ENCODE measurements at places on chromosomes 13 and 19. TPM values are rescaled to one million over a fixed set of nuclear protein-coding genes. Genes with fewer than 3 reads are reported as not detected.

MBD3L2 gene
- not detected for polyA plus RNA-seq

ZNF66 gene
- 5.3 TPM for polyA plus RNA-seq

APBA3 gene
- polyA plus RNA-seq: 20.4 TPM

TMEM255B gene
- not detected for polyA plus RNA-seq

DPF1 gene
- 4.0 TPM for polyA plus RNA-seq

CPB2 gene
- 0.56 TPM for polyA plus RNA-seq

RASIP1 gene
- not detected for polyA plus RNA-seq

ZSCAN4 gene
- not detected for polyA plus RNA-seq

IZUMO4 gene
- 5.5 TPM for polyA plus RNA-seq

MEGF8 gene
- 2.6 TPM for polyA plus RNA-seq

- no peaks in the 10 kb centered on the region for H3K27me3 ChIP-seq
- no peak for DNase-seq
- H3K27ac ChIP-seq: no peak overlapping the region
- no peak overlapping the region for H3K4me3 ChIP-seq
- no peaks in the 10 kb centered on the region for H3K36me3 ChIP-seq
- peaks cover 8% of the 10 kb centered on the region for H3K4me1 ChIP-seq
Measured at GRCh38 chr19:5990289-5990797, 12.4 kb upstream of the RANBP3 start.

DNA sequence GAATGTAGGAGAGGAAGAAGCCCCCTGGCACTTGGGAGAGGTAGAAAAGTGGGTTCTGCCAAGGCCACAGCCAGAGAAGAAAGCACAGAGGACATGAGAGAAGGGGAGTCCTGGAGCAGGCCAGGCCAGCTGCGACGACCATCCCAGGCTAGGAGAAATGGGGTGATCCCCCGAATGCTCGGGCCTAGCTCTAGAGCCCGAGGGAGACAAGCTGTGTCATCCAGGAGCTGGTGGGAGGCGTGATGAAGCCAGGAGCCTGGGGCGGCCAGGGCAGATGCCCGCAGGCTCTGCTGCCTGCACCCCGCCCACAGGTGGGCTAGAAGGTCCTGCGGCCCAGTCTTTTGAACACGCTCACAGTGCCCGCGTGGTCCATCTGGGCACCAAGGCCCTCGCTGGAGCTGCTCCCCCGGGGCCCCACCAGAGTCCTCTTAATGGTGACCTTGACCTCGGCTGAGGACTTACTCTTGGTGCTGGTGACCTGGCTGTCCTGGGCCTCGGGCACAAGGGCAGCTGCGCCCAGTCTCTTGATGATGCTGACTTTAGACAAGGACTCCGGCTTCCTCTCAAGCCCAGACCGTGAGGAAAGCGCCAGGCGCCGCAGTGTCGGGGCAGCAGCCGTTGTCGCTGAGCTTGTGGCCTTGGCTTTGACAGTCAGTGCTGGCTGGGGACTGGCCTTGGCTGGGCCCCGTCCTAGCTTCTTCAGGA, 26.5 kb downstream of the C19orf47 start:
- no peak for DNase-seq
- H3K27me3 ChIP-seq: no peaks in the 10 kb centered on the region
- H3K4me1 ChIP-seq: no peaks in the 10 kb centered on the region
- no peak overlapping the region for H3K4me3 ChIP-seq
- H3K27ac ChIP-seq: no peak overlapping the region

GRCh38 chr13:66748712-66749111, 481.4 kb downstream of the PCDH9 start:
- no peak overlapping the region for H3K4me3 ChIP-seq
- H3K27ac ChIP-seq: no peak overlapping the region
- no peak for DNase-seq
- H3K36me3 ChIP-seq: no peaks in the 10 kb centered on the region
- H3K4me1 ChIP-seq: no peaks in the 10 kb centered on the region

DNA sequence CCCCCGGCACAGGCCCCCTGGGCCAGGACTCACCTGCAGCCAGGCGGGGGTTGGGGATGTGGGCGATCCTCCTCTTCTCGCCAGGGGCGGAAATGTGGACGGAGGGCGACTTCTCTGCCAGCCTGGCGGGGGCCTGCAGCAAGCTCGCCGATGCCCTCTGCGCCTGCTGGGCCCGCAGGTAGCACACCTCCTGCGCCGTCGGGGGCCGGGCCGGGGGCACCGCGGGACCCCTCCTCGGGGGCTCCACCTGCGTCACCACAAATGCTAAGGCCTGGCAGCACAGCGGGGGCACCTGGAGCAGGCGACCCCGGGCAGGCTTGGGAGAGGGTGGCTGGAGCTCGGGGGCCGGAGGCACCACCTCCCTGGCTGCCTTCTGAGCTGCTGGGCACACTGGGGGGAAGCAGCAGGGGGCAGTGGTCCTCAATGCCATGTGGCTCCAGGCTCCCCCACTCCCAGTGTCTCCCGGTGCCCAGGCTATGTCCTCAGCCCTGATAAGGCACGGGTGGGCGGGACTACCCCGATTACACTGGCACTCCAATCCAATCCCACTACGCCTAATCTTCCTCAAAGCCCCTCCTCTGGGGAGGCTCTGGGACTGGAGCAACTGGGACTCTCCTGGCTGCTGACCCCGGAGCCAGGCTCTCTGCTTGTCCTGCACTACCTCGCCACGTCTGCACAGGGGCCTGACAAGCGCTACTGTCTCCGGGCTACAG, 11.6 kb upstream of the ATP8B3 start:
- no peak for DNase-seq
- no peak overlapping the region for H3K4me3 ChIP-seq
- H3K4me1 ChIP-seq: no peaks in the 10 kb centered on the region
- peaks cover 6% of the 10 kb centered on the region for H3K36me3 ChIP-seq

DNA sequence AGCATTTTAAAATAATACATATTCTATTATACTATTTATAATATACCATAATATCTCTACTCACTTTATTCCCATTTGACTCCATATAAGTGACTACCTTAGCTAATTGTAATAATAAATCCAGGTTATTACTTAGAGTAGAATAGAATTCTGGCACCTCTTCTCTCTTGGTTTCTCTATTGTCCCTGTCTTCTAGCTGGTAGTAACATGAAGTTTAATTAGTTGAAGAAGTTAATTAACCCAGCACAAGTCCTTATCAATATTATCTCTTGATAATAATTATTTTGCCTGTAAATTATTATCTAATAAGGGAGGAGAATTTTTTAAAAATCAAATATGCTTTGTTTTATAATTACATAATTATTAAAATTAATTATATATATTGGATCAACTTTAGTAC, 1571.2 kb upstream of the PRR20A start:
- no peaks in the 10 kb centered on the region for H3K4me1 ChIP-seq
- no peak overlapping the region for H3K27ac ChIP-seq
- no peaks in the 10 kb centered on the region for H3K36me3 ChIP-seq
- H3K27me3 ChIP-seq: no peaks in the 10 kb centered on the region
- H3K4me3 ChIP-seq: no peak overlapping the region

GRCh38 chr19:10454267-10454666, 33.9 kb downstream of the PDE4A start:
- H3K4me1 ChIP-seq: no peaks in the 10 kb centered on the region
- no peaks in the 10 kb centered on the region for H3K27me3 ChIP-seq
- no peak overlapping the region for H3K27ac ChIP-seq
- H3K36me3 ChIP-seq: no peaks in the 10 kb centered on the region
- H3K4me3 ChIP-seq: no peak overlapping the region

DNA sequence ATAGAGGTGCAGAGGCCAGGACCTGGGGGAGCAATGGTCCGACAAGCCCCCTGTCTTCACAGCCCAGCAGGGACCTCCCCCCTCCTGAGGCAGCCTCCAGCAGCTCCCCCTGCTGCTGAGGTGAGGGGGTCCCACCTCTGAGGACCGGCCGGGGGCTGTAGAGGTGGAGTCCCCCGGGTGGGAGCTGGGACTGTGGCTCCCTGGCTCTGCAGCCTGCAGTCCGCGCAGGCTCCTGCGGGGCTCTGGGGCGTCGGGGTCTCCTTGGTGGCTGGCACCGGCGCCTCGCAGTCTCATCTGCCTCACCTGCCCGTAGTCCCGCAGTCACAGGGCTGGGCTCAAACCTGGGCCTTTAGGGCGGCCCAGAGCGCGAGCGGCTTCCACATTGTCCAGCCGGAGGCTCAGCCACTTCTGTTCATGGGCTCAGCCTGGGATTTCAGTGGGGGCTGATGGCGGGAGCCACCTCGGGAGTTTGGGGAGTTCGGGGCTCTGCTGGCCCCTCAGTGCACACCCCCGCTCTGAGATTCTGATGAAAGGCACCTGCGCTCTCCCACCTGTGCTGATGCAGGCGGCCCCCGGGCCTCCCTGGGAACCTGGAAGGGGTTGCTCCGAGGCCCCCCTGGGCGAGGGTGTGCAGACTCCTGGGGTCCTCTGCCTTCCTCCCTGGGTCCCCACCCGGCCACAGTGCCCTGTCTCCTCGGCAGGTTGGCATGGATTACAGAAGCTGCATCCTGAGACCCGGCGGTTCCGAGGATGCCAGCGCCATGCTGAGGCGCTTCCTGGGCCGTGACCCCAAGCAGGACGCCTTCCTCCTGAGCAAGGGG, 7.0 kb upstream of the ZNF554 start:
- H3K4me3 ChIP-seq: no peak overlapping the region
- H3K36me3 ChIP-seq: peaks cover 16% of the 10 kb centered on the region
- H3K4me1 ChIP-seq: no peaks in the 10 kb centered on the region
- no peak overlapping the region for H3K27ac ChIP-seq

DNA sequence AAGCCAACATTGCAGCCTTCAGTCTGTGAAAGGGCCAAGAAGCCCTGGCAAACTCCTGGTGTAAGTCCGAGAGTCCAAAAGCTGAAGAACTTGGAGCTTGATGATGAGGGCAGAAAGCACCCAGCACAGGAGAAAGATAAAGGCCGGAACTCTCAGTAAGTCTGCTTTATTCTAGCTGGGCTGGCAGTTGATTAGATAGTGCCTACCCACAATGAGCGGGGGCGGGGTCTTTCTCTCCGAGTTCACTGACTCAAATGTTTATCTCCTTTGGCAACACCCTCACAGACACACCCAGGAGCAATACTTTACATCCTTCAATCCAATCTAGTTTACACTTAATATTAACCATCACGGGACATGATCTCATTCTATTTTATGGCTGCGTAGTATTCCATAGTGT, 1317.1 kb downstream of the SLITRK1 start:
- H3K27ac ChIP-seq: no peak overlapping the region

- 0 out of 2 replicates have a peak overlapping the region, but pooled peaks have one; percentile 46 for H3K4me3 ChIP-seq
- no peak for DNase-seq
- H3K36me3 ChIP-seq: no peaks in the 10 kb centered on the region
- H3K4me1 ChIP-seq: peaks cover 38% of the 10 kb centered on the region
- no peaks in the 10 kb centered on the region for H3K27me3 ChIP-seq
Measured at GRCh38 chr19:45421947-45422498, 1.7 kb downstream of the ERCC1 start.

DNA sequence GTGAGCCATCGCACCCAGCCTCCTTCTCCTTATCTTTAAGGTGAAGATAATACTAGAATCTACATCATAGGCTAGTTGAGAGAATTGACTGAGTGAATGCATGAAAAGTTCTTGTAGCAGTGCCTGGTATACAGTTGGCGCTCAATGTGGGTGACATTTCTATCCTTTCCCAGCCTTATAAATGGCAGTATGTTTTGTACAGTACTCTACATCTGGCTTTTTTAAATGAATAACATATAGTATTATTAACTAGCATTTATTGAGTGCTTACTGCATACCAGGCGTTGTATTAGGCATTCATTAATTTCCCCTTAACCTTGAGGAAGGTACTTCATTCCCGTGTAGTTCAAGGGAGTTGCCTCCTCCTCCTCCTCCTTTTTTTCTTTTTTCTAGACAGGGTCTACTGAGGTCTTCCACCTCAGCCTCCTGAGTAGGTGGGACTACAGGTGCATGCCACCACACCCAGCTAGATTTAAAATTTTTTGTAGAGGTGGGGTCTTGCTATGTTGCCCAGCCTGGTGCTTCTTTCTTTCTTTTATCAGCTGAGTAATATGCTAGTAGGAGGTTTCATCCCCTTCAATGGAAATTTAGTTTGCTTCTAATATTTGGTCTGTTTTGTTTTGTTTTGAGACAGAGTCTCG, 2.8 kb downstream of the C5AR1 start:
- no peaks in the 10 kb centered on the region for H3K27me3 ChIP-seq
- H3K4me1 ChIP-seq: no peaks in the 10 kb centered on the region
- no peak for DNase-seq
- no peak overlapping the region for H3K27ac ChIP-seq
- H3K4me3 ChIP-seq: no peak overlapping the region

GRCh38 chr13:105948143-105948542, 587.3 kb downstream of the EFNB2 start:
- no peaks in the 10 kb centered on the region for H3K27me3 ChIP-seq
- H3K27ac ChIP-seq: no peak overlapping the region
- H3K36me3 ChIP-seq: no peaks in the 10 kb centered on the region
- H3K4me1 ChIP-seq: no peaks in the 10 kb centered on the region
- no peak overlapping the region for H3K4me3 ChIP-seq

GRCh38 chr13:99509479-99509878, 8.2 kb downstream of the TM9SF2 start:
- peaks cover 8% of the 10 kb centered on the region for H3K4me1 ChIP-seq
- no peak overlapping the region for H3K4me3 ChIP-seq
- no peaks in the 10 kb centered on the region for H3K27me3 ChIP-seq
- H3K36me3 ChIP-seq: peaks cover 15% of the 10 kb centered on the region

DNA sequence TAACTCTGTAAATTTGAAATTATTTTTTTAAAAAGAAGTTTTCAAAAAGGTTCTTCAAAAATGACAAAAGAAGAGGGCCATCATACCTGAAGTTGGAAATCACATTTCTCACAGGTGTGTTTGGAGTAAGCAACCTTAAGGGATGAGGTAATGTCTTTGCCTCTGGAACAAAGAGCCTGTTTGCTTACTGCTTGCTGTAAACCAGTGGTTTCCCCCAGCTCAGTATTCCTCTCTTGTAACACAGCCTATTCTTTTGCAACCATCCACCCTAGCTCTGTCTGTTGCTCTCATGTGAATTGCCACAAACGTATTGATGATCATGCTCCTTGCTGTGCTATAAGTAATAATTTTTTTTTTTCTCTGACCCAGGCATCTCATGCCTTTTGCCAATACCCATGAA, 38.1 kb downstream of the UCHL3 start:
- H3K27ac ChIP-seq: no peak overlapping the region
- peaks cover 17% of the 10 kb centered on the region for H3K36me3 ChIP-seq
- no peak for DNase-seq
- H3K27me3 ChIP-seq: no peaks in the 10 kb centered on the region
- H3K4me3 ChIP-seq: no peak overlapping the region
- no peaks in the 10 kb centered on the region for H3K4me1 ChIP-seq

- H3K36me3 ChIP-seq: no peaks in the 10 kb centered on the region
- DNase-seq: no peak
- no peak overlapping the region for H3K4me3 ChIP-seq
- H3K4me1 ChIP-seq: no peaks in the 10 kb centered on the region
Measured at GRCh38 chr13:39405107-39405506, 197.9 kb downstream of the LHFPL6 start.

GRCh38 chr19:35986664-35987570, 8.1 kb upstream of the SDHAF1 start:
- H3K4me3 ChIP-seq: peak overlapping the region; percentile 47
- DNase-seq: no peak
- no peaks in the 10 kb centered on the region for H3K27me3 ChIP-seq
- H3K36me3 ChIP-seq: no peaks in the 10 kb centered on the region

DNA sequence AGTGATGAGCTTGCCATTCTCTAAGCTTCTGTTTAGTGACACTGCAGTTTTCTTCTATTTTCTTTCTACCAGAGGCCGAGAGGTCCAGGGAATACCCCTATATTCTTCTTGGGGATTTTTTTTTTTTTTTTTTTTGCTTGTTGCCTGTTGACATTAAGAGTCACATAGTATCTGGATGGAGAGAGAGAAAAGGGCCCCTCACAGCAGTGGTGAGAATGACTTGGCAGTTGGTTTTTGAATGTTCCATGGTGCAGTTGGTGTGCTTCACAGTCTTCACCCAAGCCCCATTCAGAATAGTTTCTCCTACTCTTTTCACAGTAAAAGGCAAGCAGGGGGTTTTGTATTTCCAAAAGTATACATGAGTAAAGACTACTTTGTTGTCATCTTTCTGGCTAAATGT, 577.9 kb downstream of the LMO7 start:
- H3K27me3 ChIP-seq: no peaks in the 10 kb centered on the region
- H3K36me3 ChIP-seq: no peaks in the 10 kb centered on the region
- no peak overlapping the region for H3K27ac ChIP-seq
- no peaks in the 10 kb centered on the region for H3K4me1 ChIP-seq
- no peak for DNase-seq
